ENCODE measurements at places on chromosomes 6 and 20.

GRCh38 chr20:57161478-57162361, 104.7 kb downstream of the BMP7 start:
- no peak for DNase-seq

- no peak for DNase-seq
These were observed 4.4 kb upstream of the PLCB1 start for GRCh38 chr20:8127553-8128255.

- DNase-seq: no peak
These were observed 236.2 kb downstream of the GRM1 start for GRCh38 chr6:146265056-146265455.

- peak; percentile 45 for DNase-seq
These were observed 2.8 kb downstream of the SOX4 start for GRCh38 chr6:21596145-21596948.

GRCh38 chr6:20681243-20681684, 147.0 kb downstream of the CDKAL1 start:
- DNase-seq: no peak

DNA sequence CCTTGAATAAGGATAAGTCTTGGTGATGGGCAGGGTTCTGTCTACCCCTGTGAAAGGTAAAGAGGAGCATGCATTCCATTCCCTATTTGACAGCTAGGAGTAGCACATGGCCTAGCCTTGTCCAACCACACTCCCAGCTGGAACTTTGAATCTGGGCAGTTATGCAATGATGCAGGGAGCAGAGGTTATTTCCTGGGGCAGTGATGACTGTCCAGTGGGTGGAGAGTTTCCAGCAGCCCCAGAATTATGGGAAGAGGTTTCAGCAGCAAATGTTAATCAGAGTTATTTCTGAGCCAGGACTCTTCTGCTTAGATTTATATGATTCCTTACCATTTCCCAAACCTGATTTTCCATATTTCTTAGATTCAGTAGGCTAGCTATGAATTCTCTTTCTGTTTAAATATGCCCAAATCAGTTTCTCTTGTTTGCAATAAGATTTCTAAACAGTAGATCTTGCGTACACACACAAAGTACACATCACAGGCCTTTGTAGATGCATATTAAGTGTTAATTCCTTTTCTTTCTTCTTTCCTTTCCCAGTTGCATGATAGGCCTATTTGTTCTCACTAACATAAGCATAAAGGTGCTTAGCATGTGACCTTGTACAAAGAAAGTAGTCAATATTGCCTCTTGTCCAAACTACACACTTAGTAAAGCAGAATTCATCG, 17.3 kb upstream of the TXLNB start:
- no peak for DNase-seq

DNA sequence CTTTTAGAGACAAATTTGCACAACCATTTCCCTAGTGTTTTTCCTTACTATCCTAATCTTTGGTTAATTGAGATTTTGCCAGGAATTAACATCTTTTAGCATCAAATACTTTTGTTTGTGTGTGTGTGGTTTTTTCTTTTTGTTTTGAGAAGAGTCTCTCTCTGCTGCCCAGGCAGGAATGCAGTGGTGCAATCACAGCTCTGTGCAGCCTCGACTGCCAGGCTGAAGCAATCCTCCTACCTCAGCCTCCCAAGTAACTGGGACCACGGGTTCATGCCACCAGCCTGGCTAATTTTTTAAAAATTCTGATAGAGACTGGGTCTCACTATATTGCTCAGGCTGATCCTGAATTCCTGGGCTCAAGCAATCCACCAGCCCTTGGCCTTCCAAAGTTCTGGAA, 28.5 kb downstream of the BAK1 start:
- DNase-seq: no peak

- DNase-seq: no peak
These were observed 218.5 kb downstream of the PRL start for GRCh38 chr6:22078288-22078687.

DNA sequence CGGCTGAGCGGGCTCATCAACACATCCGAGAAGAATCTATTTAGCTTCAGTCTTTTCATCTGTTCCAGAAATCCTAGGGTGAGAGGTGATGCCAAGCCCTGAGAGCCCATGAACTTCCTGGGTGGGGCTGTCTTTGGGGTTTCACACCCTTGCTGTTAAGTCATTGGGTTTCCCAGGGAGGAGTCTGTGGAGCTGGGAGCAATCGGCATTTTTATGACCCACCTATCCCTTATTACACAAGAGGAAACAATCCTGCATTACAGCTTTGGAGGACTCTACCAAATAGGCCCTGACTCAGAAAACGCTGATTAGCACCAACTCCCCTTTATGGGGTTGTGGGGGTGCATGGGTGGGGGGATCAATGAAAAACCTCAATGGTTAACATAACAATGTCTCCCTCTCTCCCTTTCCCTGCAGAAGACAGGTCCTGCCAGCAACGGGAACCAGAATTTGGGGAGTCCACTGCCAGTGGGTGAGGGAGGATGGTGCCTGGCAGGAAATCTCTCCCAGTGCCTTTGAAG, 46.3 kb downstream of the EZR start:
- no peak for DNase-seq

DNA sequence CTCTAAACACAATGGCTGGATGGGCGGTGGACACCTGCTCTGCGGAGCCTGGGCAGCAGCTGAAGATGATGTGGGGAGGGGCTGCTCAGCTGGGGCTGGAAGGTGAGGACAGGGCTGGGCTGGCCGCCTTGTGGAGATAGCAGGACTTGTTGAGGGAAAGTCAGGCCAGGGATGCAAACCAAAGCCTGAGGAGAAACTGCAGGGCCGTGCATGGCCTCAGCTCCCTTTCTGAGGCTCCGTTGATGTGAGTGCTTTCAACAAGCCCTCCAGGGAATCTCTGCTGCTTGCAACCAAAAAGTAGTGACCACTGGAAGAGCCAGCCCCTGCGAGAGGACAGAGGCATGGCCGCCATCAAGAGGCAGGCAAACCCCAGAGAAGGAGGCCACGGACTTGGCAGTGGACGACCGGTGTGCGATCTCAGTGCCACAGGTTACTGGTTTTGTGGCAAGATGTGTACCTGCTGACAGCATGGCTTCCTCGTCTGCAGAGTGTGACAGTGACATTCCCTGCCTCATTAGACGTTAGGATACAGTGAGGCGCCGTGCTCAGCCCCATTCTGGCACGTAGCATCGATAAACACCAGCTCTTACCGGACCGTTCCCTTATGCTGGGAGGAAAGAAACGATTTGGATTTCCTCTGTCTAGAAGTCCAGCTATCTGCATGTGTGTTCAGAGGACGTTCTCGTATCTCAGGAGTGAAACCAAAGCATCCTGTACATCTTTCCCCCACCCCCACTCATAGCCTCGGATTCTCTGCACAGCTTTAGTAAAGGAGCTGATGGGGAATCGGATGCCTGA, 37.9 kb downstream of the ERMARD start:
- no peak for DNase-seq

GRCh38 chr20:1711826-1712601, 54.4 kb upstream of the SIRPG start:
- DNase-seq: no peak

DNA sequence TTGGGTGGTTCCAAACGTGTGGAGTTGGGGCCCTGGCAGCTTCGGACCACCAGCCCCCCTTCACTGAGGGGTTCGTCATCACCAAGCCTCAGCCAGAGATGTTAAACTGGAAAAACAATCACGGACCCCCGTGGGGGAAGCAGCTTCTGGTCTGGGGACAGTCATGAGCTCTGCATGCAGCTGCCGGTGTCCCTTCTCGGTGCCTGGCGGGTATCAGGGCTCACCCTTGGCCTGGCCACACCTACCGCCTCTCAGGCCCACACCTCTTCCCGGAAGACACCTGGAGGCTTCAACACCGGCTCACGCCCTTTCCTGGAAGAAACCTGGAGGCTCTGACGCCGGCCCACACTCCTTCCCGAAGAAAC, 77.8 kb upstream of the BHLHE23 start:
- DNase-seq: no peak

GRCh38 chr6:166739976-166740318, 112.9 kb upstream of the RPS6KA2 start:
- no peak for DNase-seq

DNA sequence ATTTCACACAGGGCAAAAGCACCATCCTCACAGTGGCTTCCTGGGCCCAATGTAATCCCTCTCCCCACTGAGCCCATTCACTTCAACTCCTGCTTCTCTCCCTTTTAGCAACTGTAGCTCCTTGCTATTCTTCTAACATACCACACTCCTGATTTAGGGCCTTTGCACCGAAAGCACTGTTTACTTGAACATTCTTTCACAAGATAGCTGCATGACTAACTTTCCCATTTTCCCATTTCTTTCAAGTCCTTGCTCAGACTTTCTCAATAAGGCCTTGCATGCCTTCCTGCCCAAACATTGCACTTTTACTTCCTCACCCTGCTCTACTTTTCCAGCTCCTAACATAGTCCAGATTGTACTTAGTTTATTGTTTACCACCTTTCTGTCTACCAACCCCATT, 73.0 kb downstream of the SHPRH start:
- no peak for DNase-seq

GRCh38 chr6:121000381-121000780, 333.9 kb downstream of the TBC1D32 start:
- no peak for DNase-seq

- peak; percentile 59 for DNase-seq
These were observed 891 bp upstream of the POU3F2 start for GRCh38 chr6:98833307-98834059.

DNA sequence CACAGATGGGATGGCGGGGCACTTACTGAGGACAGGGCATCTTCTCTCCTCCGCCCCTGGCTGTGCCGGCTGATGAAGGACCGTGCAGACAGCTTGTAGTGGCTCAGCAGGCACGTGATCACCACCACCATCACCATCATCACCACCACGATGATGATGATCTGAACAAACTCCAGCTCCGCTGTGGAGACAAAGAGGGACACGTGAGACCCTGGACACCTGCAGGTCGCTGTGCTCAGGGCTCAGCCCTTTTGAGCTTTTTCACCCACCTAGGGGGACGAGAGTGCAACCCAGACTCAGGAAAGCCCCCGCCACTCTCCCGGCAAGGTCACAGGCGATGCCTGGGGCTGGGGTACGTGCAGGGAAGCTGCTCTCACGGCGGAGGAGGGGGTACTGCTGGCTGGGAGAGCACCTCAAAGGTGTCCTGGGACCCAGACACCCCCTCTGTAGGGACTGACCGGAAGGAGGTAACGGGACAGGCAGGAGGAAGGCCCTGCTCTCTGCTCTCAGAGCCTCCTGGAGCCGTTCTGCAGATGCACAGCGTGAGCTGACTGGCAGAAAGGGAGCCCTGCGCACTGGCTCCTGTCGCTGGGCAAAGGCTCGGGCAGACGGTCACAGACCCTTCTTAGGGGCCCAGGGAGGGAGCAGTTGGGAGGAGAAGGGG, 39.4 kb upstream of the ZBP1 start:
- DNase-seq: no peak

DNA sequence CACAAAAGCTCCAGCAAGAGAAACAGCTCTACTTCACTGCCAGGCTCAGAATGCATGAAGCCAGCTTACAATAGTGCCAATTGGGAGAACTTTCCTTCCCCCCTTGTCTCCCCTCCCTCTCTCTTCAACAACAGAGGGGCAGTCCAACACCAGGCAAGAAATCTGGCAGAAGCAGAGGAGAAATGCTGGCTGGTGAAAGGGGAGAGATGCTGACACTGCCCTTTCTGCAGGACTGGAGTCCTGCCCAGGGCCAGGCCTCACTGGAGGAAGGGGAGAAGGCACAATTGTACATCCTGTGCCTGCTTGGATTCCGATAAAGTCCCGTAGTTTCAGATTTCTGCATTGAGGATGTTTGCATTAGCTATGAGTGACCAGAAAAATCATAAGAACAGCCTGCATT, 148.6 kb downstream of the LRRC1 start:
- DNase-seq: no peak

DNA sequence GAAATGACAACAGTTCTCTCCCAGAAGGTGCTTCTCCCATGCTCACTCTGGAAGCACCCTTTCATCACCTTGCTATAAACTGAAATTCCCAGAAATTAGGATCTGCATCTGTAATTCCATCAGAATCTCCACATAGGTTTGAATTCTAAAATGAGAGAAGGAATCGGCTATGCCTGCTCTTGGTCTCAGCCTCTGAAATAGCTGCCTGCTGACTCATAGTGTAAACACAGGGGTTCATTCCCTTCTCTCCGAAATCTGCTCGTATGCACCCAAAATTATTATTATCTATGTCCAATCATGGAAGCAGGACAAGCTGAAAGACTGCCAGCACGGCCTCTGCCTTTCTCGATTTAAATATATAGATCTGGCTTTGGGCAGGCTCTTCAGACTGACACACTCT, 74.6 kb upstream of the TAB2 start:
- DNase-seq: no peak

DNA sequence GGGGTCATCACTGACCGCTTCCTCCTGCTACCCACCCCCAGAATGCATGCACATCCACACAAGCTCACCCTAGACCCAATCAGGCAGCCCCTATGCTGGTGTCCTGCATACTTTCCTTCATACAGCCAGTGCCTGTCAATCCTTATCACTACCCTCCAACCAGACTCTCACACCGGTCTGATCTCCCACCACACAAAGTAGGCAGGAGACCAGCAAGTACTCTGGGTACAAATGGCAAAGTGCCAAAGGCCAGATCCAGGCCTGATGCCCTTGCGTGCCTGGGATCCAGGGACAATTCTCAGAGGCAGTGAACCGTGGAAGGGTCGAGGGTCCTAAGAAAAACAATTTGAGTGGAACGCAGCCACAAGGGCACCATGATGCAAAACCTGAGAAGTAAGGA, 114.2 kb downstream of the HIVEP2 start:
- no peak for DNase-seq

DNA sequence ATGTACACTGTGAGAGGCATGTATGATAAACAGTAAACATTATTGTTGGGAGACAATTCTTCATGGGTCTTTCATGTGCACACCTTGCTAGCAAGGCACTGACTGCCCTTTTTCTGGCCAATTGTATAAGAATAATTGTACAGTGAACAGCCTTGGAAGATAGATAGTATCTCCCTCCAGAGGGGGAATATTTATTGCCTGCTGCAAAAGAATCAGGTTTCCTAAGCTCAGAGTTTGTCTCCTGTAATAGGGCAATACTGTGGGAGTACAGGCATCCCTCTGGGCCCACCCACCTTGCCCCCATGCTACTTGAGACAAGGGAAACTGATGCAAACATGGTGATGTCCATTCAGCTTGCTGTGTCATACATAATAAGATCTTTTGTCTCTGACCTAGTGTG, 442.2 kb downstream of the HDGFL1 start:
- no peak for DNase-seq

GRCh38 chr6:151647976-151648639, 154.3 kb downstream of the CCDC170 start:
- DNase-seq: no peak

DNA sequence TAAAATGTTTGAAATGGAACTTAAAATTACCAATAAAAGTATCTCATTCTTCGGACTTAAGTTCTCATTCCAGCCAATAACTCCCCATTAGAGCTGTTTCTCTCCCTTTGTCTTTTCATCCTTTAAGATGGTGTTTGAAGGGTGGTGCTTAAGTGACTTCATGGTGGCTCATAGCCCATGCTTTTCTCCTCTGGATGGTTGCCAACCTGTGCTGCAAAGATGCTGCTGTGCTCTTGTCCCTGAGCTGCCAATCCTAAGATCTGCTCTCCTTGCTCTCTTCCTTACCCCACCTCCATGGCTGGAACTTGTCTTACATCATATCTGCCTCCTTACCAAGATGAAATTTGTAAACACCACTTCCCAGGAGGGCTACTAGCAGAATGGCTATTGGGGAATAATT, 31.6 kb upstream of the PNRC1 start:
- no peak for DNase-seq
